ENCODE measurements at places on chromosomes 1 and 21. TPM values are rescaled to one million over a fixed set of nuclear protein-coding genes. Genes with fewer than 3 reads are reported as not detected.

Gene SIM2
- total RNA-seq = 2.0 TPM

Gene GALE
- total RNA-seq = 82.9 TPM

Gene BARHL2
- total RNA-seq = not detected

Gene VSIG8
- total RNA-seq = not detected

Gene GSTM5
- 6.4 TPM for total RNA-seq

Gene CRYAA
- total RNA-seq = not detected

Gene CASZ1
- total RNA-seq = 0.30 TPM

Gene EPHA8
- not detected for total RNA-seq

Gene TSPEAR
- total RNA-seq = not detected

Gene CNR2
- total RNA-seq = not detected

Gene EFNA3
- total RNA-seq = 1.2 TPM

Measured in bronchus fibroblast of lung (primary cell).